ENCODE measurements at places on chromosomes 12 and 14. TPM values are rescaled to one million over a fixed set of nuclear protein-coding genes. Genes with fewer than 3 reads are reported as not detected.

FGD4 gene
- total RNA-seq, result 45.5 TPM

CRY1 gene
- total RNA-seq, result 11.0 TPM

DNA sequence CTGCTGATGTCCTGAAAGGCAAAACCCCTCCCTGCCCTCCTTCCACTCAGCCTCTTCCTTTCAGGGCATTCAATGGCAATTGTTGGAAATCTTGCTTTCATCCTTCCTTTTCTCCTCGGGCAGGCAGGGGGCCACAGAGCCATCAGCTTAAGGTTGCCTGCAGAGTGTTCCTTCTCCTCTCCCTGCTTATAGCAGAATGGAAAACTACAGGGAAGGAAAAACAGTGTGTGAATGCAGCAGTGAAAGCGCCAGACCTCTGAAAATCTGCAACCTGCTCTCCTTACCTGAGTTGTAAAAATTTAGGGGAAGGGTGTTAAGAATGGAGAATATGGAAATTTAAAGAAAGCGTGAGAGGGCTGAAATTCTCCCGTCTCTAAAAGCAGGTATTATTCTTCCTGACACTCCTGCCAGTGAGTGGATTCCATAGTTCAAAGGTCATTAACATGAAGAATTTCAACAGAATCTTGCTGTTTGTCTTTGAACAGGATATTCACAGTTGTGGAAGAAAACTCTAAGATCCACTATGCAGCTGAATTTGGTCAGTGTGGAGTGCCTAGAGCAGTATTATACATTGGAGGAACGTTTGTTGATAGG, 348.8 kb downstream of the KCNH5 start:
- no peak for DNase-seq

PABPN1 gene
- total RNA-seq, result 65.8 TPM

TPPP2 gene
- not detected for total RNA-seq

GRCh38 chr14:64123241-64123822, 170.8 kb downstream of the ESR2 start:
- DNase-seq, result no peak

GRCh38 chr12:15033641-15034040, 60.8 kb downstream of the PDE6H start:
- DNase-seq, result no peak

DNA sequence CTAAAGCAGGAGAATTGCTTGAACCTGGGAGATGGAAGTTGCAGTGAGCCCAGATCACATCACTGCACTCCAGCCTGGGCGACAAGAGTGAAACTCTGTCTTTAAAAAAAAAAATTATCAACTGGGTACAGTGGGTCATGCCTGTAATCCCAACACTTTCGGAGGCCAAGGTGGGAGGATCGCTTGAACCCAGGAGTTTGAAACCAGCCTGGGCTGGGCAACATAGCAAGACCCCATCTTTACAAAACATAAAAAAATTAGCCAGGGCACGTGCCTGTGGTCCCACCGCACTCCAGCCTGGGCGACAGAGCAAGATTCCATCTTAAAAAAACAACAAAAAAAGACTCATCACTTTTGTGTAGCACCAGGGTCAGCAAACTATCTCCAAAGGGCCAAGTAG, 7.1 kb upstream of the NANOG start:
- DNase-seq, result no peak

GRCh38 chr12:98002887-98003493, 512.4 kb upstream of the TMPO start:
- peak; percentile 61 for DNase-seq

DNA sequence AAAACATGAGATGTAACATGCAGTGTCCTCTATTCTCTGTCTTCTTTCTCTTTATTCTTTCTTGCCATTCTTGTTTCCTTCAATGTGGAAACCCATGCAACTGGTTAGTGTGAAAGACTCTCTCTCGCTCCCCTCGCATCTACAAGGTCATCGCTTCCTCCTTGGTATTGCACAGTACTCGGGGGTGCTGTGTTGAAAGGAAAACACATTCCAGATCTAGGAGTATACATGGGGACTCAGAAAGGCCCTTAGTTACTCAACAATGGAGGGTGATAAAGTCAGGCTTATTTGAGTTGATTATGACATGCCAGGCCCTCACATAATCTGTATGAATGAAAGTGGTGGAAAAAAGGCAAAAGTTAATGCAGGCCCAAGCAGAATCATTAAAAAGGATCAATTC, 75.5 kb upstream of the OVCH1 start:
- no peak for DNase-seq

RHOJ gene
- total RNA-seq, result 5.5 TPM

CBLN3 gene
- 0.76 TPM for total RNA-seq

DNA sequence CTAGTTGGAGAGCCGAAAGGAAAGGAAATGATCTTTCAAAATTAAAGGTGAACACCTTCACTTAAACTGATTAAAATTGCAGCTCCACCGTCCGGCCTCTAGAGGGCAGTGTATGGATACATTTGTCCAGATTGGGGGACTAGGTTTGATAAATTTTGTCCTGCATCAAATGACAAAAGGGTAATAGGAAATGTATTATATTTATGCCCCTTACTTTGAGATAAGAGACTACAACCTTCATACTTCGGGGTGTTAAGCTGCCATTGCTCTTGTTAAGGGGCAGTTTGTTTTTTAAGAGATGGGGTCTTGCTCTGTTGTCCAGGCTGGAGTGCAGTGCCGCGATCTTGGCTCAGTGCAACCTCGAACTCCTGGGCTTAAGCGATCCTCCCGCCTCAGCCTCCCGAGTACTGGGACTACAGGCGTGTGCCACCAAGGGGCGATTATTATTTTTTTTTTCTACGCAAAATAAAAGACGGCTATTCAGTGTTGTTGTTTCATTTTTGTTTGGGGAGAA, 818 bp upstream of the SUOX start:
- DNase-seq, result peak; percentile 39

- no peak for DNase-seq
Measured at GRCh38 chr12:21989819-21990412, 48.7 kb upstream of the ABCC9 start.

GRCh38 chr12:18718462-18718861, 19.4 kb downstream of the PLCZ1 start:
- no peak for DNase-seq

RNASE1 gene
- total RNA-seq, result 94.6 TPM

MYO1H gene
- total RNA-seq, result 0.20 TPM

DNA sequence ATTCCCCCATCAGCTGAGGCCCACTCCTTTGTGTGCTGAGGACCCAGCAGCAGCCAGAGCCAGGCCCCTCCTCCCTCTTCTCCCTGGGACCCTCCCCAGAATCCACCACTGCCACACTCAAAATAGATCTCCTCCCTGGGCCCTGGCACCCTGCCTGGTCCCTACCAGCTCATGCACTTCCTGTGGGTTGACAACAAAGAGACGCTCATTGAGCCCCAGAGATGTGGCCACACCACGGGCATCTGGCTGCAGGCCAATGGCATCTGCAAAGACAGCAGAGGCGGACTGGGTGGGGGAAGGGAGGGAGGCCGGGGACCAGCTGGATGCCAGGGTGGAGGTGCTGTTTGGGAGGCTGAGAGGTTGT, 16.0 kb upstream of the ENDOU start:
- peak; percentile 96 for DNase-seq

GRCh38 chr12:127716166-127716565, 550.8 kb upstream of the TMEM132C start:
- DNase-seq, result no peak

GRCh38 chr14:104676130-104676693, 13.2 kb upstream of the INF2 start:
- no peak for DNase-seq

- no peak for DNase-seq
Measured at GRCh38 chr14:60616461-60616959, 32.8 kb downstream of the SIX1 start.

RNU4-1 gene
- under 0.01 TPM for total RNA-seq

SLC16A7 gene
- total RNA-seq, result 27.7 TPM

TAS2R42 gene
- not detected for total RNA-seq

EFCAB11 gene
- total RNA-seq, result 9.6 TPM

KRT73 gene
- total RNA-seq, result 5.2 TPM

DNA sequence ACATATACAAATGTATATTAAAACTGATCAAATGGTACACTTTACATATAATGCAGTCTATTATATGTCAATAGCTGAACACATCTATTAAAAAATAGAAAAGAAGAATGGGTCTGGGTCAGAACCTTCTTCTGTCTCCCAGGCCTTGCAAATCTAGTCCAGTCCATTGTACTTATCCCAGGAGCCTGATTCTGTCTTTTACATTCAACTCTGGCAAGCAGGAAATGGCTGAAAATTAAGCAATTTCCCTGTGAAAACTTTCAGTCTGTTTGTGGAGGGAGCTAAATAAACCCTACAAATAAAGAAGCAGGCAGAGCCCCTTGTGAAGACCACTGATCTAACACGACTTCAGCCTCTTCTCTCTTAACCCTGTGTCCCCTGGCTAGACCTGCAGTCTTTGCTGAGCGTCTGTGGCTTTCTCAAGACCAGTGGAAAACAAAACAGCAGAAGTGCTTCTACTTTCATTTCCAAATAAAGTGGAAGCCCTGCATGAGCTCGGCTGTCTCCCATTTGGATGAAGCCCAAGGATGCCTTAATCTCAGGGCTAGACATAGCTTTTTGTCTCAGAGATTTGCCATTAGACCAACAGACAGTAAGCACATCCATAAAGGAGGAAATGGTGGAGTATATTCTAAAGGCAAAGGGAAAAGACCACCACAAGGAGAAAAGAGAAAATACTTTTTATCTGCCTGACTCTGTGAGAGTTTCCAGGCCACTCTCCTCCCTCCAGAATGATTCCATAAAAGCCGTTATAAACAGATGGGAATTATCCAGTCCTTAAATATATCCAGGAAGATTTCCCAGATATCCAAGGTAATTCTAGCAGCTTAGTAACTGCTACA, 48.2 kb downstream of the CRACR2A start:
- DNase-seq, result no peak

DNA sequence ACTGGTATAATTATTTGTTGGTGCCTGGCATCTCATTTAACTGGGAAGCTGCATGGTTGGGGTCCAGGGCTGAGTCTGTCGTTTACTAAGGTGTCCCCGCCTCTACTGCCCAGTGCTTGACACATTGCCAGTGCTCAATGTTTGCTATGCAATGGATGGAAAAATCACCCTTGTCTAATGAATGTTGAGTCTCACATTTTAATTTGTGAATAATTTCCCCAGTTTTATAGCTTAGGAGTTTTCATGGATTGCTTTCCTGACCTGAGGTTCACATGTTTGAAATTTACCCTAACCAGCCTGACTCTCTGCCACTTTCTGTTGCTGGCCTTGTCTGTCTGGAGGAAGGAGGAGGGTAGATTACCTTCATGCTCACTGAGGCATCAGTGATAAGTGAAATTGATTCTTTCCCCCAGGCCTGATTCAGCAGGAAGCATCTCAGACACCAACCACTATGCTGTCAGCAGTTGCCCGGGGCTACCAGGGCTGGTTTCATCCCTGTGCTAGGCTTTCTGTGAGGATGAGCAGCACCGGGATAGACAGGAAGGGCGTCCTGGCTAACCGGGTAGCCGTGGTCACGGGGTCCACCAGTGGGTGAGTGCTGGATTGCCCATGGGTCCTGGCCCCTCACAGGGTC, 2.4 kb downstream of the DHRS2 start:
- no peak for DNase-seq

ESRRB gene
- total RNA-seq, result 1.1 TPM

GRCh38 chr14:68397371-68397811, 395.5 kb downstream of the ZFP36L1 start:
- peak; percentile 90 for DNase-seq

Data from lower leg skin (tissue), 4 donors.